ENCODE measurements at places on chromosomes 11 and 22.
A peak's percentile ranks its signal among the peaks of the same experiment; 100 is the strongest.

GRCh38 chr22:27790376-27791158, 11.0 kb downstream of the MN1 start:
- no peak for DNase-seq

DNA sequence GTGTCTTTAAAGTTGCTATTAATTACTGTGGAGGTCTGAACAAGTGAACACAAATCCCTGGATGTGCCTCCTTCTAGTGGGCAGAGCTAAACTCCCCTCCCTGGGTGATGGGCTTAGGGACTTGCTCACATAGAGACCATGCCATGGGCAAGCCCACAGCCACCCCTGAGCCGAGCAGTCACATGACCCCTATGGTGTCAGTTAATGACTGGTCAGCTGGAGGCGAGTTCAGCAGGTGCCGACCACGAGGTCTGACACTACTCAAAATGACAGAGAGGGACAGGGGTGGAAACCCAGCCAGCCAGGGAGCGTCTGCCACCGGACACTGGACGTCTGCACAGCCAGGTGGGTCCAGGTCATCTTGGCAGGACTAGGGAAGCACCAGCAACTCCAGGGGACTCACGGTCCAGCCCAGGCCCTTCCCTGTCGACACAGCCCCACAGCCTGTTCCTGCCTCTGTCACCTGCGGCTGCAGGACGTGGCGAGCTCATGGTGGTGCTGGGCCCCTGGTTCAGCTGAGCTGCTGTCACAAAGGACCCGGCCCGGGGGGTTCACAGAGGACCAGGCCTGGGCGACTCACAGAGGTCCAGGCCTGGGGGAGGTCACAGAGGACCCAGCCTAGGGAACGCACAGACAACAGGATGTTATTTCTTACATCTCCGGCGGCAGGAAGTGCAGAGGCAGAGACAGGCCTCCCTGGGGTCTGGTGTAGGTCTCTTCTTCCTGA, 135.0 kb downstream of the BRD1 start:
- DNase-seq: no peak

DNA sequence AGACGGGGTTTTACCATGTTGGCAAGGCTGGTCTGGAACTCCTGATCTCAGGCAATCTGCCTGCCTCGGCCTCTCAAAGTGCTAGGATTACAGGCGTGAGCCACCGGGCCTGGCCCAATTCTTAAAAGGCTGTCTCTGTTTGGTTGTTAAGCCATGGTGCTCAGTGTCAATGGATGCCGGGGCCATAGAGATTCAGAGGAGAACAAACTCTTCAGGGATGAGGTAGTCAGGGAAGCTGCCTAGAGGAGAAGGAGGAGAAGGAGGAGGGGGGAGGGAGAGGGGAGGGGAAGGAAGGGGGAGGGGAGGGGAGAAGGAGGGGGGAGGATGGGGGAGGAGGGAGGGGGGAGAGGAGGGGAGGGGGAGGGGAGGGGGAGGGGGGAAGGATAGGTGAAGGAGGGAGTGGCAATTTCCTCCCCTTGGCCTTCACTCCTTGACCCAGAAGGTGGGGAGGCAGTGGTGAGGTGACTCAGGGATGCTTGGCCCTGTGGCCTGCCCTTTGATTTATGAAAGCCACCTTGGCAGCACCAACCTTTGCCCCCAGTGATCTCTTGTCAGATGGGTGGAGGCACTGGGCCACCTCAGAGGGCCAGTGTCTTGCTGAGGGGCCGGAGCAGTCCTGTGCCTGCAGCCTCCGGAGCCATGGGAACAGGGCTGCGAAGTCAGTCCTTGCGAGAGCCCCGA, at the start of gene C11orf86:
C11orf86 (plus strand) TSS at position 581 of the 681 bp plus-strand sequence; CDS start at position 640, 59 bp downstream.
- DNase-seq: no peak

DNA sequence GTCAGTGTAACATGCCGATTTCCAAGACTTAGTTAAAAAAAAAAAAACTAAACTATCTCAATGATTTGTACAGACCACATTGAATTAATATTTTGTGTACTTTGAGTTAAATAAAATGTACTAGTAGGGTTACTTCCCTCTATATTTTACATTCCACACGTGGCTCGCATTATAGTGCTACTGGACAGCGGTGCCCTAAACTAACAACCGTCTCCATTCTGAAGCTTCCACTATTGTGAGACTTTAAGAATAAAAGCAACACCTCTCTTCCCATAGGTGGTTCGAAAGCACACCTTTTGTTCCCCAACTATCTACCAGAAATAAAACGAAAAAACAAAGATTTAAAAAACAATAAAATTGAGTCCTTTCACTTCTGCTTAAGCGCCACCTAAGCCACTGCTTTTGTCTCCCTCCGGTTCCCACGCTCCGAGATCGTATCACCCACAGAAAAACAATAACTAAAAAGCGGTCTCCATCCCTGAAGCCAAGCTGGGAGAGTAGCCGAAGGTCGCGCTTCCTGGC, 380 bp upstream of the TTC17 start:
- DNase-seq: no peak

- DNase-seq: no peak
Measured at GRCh38 chr11:5129457-5129877, 8.7 kb downstream of the OR52A5 start.

- DNase-seq: no peak
Measured at GRCh38 chr22:22953791-22954190, 66.2 kb downstream of the IGLL5 start.

- no peak for DNase-seq
Measured at GRCh38 chr22:31748490-31748889, 1.4 kb downstream of the PRR14L start.

- no peak for DNase-seq
Measured at GRCh38 chr11:87351676-87352075, 313.9 kb downstream of the TMEM135 start.

GRCh38 chr11:97461044-97461880, 1071.4 kb downstream of the JRKL start:
- no peak for DNase-seq

- DNase-seq: no peak
Measured at GRCh38 chr11:121461843-121462242, 9.1 kb upstream of the SORL1-AS1 start.

- DNase-seq: no peak
Measured at GRCh38 chr22:29772170-29772641, 5.0 kb downstream of the UQCR10 start.

DNA sequence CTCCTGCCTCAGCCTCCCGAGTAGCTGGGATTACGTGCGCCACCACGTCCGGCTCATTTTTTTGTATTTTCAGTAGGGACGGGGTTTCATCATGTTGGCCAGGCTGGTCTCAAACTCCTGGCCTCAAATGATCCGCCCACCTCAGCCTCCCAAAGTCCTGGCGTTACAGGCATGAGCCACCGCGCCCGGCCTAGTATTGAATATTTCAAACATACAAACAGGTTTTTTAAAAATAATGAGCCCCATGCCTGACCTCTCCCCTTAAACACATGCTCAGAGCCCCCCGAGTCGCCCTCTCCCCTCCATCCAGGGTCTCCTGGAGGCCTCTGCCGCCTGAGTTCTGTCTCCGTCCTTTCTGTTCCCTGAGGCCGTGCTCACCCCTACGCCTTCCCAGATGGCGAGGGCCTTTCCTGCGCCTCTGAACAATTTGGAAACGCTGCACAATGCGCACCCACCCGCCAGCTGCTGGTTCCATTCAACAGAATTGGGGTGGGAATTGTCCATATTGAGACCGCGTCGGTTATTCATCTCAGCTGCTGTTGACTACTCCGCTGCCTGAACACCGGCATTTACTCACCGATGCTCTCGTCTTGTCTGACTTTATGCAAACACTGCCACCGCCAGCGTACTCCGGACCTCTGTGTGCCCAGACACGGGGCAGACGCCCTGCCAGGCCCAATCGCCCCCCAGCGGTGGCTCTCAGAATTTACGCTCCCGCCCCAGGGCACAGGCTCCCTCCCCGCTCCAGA, 13.6 kb upstream of the RNH1 start:
- DNase-seq: no peak

DNA sequence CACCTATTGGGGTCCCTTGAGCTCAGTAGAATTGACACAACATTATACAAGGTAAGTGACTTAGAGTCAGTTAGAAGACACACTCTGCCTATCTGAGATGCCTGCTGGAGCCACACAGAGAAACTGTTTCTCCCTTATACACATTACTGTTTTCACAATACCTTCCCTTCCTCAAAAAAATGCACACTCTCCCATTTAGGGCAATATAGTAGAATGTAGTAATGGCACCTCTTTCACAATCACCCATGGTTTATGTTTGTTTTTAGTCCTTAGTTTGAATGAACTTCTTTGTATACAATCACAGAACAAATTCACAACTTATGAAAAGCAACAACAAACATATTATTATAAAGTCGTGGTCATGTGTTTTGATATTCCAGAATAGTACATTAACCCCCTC, 14.3 kb downstream of the OR52H1 start:
- no peak for DNase-seq

DNA sequence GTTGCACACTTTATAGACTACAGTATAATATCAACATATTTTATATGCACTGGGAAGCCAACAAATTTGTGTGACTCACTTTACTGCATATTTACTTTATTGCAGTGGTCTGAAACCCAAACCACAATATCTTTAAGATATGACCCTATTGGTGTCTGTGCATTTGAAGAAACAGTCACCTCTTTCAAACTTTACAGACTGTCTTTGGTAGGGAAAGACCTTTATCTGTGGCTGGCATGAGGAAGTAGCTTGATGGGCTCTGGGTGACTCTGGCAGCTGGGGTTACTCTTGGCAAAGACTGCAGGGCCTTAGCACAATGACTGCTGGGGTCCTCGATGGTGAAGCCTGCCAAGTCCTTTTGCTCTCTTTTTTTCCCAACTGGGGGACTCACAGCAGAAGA, 21.3 kb upstream of the ABTB2 start:
- DNase-seq: no peak

- DNase-seq: no peak
Measured at GRCh38 chr11:20293992-20294391, 69.5 kb upstream of the HTATIP2 start.

GRCh38 chr11:12276831-12277475, 100.4 kb upstream of the PARVA start:
- DNase-seq: no peak

GRCh38 chr11:128379587-128380580, 207.5 kb downstream of the ETS1 start:
- no peak for DNase-seq

DNA sequence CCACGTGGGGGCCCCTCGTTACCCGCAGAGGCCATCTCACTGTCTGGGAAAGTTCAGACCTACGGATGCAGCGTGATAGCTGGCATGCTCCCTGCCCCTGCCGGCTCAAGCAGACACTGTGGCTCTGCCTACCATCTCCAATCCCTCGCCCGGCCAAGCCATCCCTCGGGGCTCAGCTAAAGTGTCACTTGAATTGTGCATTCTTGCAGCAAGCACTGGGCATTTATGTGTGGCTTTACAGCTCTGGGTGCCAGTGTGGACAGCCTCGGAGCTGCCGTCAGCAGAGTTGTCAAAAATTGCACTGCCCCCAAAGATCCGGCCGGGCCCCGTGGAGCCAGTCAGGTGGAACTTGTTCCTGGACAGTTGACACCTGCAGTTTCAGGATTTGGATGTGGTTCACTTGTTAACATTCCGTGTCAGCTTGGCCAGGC, 75.0 kb upstream of the FGF3 start:
- DNase-seq: no peak

- no peak for DNase-seq
Measured at GRCh38 chr11:35717043-35717442, 54.5 kb downstream of the TRIM44 start.

- DNase-seq: no peak
Measured at GRCh38 chr11:18594999-18595749, 4.4 kb upstream of the MISFA start.

- DNase-seq: no peak
Measured at GRCh38 chr11:69447786-69448185, 33.7 kb upstream of the LINC01488 start.

- no peak for DNase-seq
Measured at GRCh38 chr22:37309211-37310074, 27.1 kb downstream of the CYTH4 start.

- DNase-seq: peak; percentile 22
Measured at GRCh38 chr11:95592471-95592870, 197.1 kb downstream of the FAM76B start.

DNA sequence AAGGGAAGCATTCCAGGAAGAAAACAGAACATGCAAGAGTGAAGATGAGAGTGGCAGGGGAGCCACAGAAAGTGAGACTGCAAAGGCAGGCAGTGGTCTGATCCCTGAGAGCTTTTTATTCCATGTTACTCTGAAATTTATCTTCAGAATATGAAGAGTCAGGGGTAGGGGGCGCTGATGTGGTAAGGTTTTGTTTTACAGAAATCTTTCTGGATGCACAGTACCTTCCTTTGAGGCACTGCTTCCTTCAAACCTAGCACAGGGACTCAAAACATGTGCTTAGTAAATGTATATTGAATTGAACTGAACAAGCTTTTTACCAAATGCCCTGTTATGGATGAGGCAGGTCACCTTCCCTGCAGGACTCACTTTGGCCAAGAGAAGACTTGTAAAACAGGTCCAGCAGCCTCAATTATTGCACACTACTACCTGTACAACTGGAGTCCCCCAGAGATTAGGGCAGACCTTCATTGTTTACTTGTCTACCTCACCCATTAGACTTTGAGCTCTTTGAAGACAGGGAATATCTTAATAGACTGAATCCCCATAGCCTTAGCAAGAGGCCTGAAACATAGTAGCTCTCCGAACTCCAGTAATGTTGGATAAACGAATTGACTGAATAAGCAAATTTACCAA, 2.2 kb downstream of the PAK1 start:
- peak; percentile 28 for DNase-seq

DNA sequence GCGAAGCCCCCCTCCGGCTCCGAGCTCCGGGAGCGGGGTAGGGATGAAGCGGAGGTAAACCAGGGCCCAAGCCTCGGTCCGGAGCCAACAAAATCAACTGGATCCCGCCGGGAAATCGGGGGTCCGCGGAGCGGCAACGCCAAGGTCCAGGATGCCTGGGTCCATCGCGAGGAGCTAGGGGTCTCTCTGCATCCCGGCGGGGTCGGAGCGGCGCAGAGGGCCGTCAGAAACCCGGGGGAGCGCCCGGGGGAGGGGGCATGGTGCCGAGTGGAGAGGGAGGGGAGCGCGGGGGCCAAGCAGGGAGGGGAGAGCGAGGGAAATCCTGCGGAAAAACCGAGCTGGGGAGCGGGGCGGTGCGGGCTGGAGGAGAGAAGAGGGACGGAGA, 51.8 kb downstream of the SLC22A12 start:
- peak; percentile 57 for DNase-seq

GRCh38 chr11:11178671-11179638, 174.1 kb downstream of the CSNK2A3 start:
- DNase-seq: no peak

GRCh38 chr11:87861030-87861429, 314.2 kb downstream of the RAB38 start:
- DNase-seq: no peak

Measured in right kidney (tissue), 9 donors.